Body of pancreas (tissue), 4 donors: ENCODE measurements at places on chromosomes 5 and 9. TPM values are rescaled to one million over a fixed set of nuclear protein-coding genes. Genes with fewer than 3 reads are reported as not detected.
A peak's percentile ranks its signal among the peaks of the same experiment; 100 is the strongest.

DNA sequence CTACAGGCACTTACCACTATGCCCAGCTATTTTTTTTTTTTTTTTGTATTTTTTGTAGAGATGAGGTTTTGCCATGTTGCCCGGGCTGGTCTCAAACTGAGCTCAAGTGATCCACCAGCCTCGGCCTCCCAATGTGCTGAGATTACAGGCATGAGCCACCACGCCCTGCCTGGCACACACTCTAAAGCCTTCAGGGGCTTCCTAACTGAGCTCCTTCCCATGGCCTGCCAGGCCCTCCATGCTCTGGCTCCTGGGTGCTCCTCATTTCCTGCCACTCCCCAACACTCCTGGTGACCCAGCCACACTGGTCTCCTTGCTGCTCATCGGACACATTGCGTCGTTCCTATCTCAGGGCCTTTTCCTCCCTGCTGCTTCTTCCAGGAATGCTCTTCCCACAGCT, 61.5 kb downstream of the CARTPT start:
- H3K27me3 ChIP-seq = no peaks in the 10 kb centered on the region
- H3K27ac ChIP-seq = no peak overlapping the region
- DNase-seq = no peak
- H3K36me3 ChIP-seq = no peaks in the 10 kb centered on the region

- H3K27ac ChIP-seq = no peak overlapping the region
- no peaks in the 10 kb centered on the region for H3K4me1 ChIP-seq
- H3K36me3 ChIP-seq = no peaks in the 10 kb centered on the region
- H3K4me3 ChIP-seq = no peak overlapping the region
- H3K27me3 ChIP-seq = no peaks in the 10 kb centered on the region
- DNase-seq = no peak
Measured at GRCh38 chr5:25441810-25442209, 797.0 kb upstream of the CDH10 start.

DNA sequence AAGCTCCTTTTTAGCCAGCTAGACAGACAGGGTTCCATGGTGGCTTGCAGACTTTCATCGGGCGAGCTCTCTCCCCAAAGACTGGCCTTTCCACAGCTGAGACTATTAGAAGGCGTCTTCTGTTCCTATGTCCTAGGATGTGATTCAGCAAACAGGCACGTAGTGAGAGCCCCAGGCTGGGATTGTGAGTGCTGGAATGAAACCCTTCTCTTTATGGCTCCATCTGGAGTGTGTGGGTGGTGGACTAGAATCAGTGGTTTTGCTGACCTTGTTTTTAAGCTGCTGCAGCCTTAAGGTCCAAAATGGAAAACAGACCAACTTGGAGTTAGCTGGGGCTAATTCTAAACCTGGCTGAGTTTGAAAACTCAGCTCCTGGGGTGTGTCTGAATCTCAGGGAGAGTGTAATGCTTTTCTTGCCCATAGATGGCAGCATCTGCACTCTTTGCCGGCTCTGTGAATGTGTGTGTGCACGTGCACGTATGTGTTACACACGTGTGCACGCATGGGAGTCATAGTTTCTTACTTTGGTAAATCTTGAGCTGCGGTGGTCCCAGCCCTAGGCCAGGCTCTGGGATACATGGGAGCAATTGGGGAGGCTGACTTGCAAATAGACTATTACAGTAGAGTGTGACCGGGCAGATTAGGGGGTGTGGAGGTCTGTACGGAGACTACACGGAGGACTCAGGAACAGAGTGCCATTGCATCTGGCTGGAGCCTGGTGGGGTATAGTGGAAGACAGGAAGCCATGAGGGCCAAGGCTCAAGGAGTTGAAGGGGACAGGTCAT, 10.7 kb downstream of the GSN start:
- DNase-seq = peak; percentile 56
- H3K36me3 ChIP-seq = no peaks in the 10 kb centered on the region
- no peaks in the 10 kb centered on the region for H3K27me3 ChIP-seq
- H3K4me1 ChIP-seq = peaks cover 42% of the 10 kb centered on the region

- no peaks in the 10 kb centered on the region for H3K36me3 ChIP-seq
- peaks cover 22% of the 10 kb centered on the region for H3K4me1 ChIP-seq
- H3K27me3 ChIP-seq = no peaks in the 10 kb centered on the region
- DNase-seq = no peak
- no peak overlapping the region for H3K27ac ChIP-seq
- H3K4me3 ChIP-seq = no peak overlapping the region
Measured at GRCh38 chr5:34703767-34704713, 47.9 kb downstream of the RAI14 start.

DNA sequence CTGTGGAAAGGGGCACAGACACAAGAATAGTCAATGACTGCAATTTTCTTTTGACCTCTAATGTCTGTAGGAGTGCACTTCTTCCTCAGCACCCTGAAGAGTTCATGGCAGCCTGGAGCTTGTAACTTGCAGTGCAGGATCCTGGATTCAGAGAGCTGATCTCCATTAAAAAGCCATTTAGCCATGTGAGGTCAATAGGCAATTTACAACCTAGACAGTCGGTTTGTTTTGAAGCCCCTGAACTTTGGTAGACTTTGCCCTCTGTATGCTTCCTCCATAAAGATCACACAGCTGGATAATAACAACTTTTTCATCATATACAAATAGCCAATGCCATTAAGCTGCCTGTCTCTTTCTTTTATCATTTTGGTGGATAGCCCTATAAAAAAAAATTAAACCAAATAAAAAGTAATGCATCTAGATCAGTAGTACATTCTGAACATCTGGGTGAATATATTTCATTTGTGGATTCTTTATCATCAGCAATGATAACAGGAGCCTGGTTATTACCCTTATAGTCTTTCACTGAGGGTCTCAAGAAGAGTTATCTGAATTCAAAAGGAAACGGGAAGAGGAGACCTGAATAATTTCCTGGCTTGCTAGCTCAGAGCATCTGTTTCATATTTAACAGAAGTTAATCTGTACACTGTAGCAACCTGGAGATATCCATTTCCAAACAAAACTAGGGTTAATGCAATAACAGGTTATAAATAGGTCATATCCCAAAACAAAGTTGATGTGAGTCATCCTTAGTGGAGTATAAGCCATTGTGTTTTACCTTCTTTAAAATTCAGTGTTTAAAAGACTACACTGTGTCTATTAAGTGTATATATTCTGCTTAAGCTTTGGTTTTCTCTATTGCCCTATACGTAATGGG, 193.8 kb upstream of the ACTBL2 start:
- H3K4me3 ChIP-seq = no peak overlapping the region
- H3K36me3 ChIP-seq = no peaks in the 10 kb centered on the region
- H3K27me3 ChIP-seq = no peaks in the 10 kb centered on the region
- no peaks in the 10 kb centered on the region for H3K4me1 ChIP-seq

DNA sequence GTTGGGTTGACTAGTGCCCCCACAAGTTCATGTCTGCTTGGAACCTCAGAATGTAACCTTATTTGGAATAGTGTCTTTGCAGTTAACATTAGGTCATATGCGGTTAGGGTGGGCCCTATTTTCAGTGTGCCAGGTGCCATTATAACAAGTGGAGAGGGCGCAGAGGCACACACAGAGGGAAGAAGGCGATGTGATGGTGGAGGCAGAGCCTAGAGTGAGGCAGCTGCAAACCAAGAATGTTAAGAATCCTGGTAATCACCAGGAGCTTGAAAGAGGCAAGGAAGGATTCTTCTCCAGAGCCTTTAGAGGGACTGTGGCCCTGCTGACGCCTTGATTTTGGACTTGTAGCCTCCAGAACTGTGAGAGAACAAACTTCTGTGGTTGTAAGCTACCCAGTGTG, 10.9 kb downstream of the GPR107 start:
- H3K36me3 ChIP-seq = no peaks in the 10 kb centered on the region
- H3K4me1 ChIP-seq = no peaks in the 10 kb centered on the region
- H3K27ac ChIP-seq = no peak overlapping the region
- no peak overlapping the region for H3K4me3 ChIP-seq

- peaks cover 6% of the 10 kb centered on the region for H3K4me1 ChIP-seq
- H3K27ac ChIP-seq = no peak overlapping the region
- no peaks in the 10 kb centered on the region for H3K36me3 ChIP-seq
- H3K4me3 ChIP-seq = no peak overlapping the region
- no peaks in the 10 kb centered on the region for H3K27me3 ChIP-seq
Measured at GRCh38 chr9:36736648-36737047, 164.0 kb downstream of the MELK start.

DNA sequence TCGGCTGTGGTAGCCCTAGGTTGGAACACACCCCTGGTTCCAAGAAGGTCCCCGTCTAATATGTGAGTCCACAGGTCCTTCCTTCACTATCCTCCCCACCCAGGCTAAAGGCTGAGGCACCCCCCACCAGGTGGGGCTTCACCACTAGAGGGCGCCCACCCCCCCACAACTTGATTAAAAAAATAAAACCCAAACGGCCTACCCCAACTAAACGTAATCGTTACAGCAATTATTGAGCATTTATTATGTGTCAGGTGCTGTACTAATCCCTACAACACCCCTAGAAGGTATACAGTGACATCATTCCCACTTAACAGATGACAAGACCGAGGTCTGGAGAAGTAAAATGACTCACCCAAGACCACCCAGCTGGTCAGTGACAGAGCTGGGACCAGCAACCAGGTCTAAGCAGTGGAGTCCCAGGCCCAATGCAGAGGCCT, 65.0 kb downstream of the FGF18 start:
- peak; percentile 32 for DNase-seq
- H3K4me1 ChIP-seq = no peaks in the 10 kb centered on the region
- H3K27ac ChIP-seq = no peak overlapping the region
- H3K4me3 ChIP-seq = no peak overlapping the region

GRCh38 chr5:176578391-176578808, 29.3 kb downstream of the CDHR2 start:
- no peaks in the 10 kb centered on the region for H3K27me3 ChIP-seq
- H3K36me3 ChIP-seq = no peaks in the 10 kb centered on the region
- no peak overlapping the region for H3K4me3 ChIP-seq

The IPPK gene
- 2.9 TPM for total RNA-seq
